ENCODE measurements at places on chromosomes 2 and 18.

GRCh38 chr18:66728951-66729350, 125.1 kb upstream of the CDH19 start:
- no peak for DNase-seq

GRCh38 chr2:62054916-62055450, 140.9 kb upstream of the B3GNT2 start:
- DNase-seq, result no peak

DNA sequence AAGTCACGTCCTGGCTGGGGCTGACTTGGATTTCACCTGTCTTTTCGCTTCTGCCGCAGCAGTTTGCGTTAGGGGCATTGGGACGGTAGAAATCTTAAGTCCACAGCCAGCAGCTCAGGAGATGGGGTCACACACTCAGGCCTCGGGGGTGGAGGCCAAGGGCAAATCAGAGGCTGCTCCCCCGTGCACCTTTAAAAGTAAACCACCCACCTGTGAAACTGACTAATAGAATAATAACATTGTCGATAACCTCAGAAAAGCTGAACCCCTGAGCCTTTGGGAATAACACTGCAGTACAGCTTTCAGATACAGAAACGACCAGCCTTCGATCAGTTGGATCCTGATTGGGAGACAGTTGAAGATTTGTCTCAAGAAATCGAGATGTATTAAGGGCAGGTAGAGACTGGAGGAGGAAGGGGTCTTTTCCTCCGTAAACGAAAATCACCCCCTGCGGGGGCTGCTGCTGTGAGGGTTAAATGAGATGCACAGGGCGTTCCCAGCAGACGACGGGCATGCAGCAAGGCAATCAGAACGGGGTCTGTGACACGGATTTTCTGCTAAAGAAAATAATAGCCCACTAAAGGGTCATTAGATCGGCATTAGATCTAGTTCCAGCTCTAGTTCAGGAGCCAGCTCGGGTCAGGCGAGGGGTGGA, 16.4 kb upstream of the NFATC1 start:
- DNase-seq, result no peak

GRCh38 chr2:120461092-120461491, 115.2 kb downstream of the INHBB start:
- DNase-seq, result no peak

- no peak for DNase-seq
These were observed 33.2 kb upstream of the YES1 start for GRCh38 chr18:845152-845819.

DNA sequence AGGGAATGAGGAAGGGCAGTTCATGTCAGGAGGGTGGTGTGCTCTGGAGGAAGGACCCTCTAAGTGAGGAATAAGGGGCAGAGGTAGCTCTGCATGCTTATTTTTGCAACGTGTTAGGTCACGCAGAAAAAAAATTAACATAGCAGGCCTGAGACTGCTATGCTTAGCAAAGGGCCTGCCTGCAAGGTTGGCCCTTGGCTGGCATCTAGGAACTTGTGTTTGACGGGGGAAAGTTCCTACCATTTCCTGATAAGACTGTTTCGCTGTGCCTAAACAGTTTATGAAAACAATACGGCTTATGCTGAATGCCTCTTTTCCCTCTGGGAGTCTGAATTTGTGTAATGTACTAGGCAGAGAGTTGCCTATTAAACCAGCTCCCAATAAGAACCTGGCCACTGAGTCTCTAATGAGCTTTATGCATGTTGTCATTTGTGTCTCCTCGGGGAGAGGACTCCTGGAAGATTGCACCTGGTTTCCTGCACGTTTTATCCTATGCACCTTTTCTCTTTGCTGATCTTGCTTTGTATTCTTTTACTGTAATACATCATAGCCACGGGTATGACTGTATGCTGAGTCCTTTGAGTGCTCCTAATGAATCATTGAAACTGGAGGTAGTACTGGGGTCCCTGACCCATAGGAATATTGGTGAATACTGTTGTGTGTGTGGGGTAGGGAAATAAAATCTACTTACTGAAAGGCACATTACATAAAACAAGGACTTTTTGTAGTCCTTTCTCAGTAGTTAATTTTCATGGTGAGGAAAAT, 169.0 kb downstream of the PRPF40A start:
- DNase-seq, result no peak

GRCh38 chr2:198097630-198098029, 293.2 kb downstream of the PLCL1 start:
- no peak for DNase-seq

DNA sequence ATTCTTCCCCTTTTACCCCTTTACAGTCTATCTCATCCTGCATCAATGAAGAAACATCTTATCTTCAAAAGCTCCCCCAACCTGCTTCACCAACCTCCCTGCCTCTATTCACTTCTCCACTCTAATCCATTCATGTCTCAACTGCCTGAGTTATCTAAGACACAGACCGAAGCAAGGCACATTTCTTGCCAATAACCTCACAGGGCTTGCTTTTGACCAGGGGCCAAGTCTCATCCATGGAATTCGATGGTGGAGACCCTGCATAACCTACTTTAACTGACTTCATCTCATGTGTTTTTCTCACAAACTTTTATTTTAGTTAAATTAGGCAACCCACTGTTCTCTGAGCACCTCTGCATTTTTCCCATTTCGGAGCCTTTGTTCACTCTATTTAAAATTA, 69.7 kb downstream of the MYCN start:
- DNase-seq, result no peak

DNA sequence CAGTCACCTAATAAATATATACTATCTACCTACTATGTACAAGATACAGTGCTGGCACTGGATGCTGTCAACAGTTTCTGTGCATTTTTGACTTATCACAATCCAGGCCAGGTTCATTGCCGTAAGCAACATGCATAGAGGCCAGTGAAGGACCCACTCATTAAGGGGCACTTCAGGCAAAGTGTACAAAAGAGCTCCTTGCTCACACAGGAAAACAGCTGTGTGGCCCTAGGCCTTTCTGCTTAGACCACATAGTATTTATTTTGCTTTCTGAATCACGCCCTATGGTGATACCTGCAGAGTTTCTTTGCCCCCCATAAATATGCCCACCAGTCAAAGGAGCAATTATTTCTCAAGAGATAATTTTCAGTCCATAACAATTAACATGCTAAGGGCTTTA, 39.6 kb upstream of the STAT4 start:
- DNase-seq, result no peak

DNA sequence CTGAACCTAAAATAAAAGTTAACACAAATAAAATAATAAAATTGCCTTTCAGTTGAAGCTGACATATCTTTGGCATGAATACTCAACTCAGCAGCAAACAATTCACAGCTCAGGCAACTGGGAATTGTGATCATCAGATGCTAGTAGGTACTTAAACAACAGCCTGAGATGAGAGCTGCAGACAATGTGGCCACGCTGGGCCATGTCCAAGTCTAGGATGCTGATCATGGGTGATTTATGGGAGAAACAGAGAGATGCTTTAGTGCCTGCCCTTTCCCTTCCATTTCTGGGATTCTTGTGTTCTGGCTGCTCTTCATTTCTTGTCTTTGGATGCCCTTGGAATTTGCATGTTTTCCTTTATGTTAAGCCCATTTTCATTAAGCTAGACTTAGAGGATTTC, 212.4 kb upstream of the CWC22 start:
- no peak for DNase-seq

DNA sequence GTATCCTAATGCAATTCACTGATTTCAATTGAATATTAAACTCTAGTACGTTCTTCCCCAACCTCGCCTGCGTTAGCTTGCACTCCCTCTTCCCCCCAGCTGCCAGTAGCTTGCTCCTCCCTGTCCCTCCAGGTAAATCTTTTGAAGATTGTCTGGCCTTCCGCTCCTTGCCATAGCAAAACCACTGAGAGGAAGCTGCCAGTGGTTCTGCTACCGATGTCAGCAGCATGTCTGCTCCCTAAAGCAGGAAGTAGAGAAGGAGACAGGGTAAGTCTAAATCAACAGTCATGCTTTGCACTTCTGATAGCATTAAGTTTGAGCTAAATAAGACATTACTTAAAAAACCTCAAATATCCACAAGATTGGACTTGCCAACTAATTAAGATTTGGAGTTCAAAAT, 89.1 kb downstream of the SCN2A start:
- DNase-seq, result no peak

DNA sequence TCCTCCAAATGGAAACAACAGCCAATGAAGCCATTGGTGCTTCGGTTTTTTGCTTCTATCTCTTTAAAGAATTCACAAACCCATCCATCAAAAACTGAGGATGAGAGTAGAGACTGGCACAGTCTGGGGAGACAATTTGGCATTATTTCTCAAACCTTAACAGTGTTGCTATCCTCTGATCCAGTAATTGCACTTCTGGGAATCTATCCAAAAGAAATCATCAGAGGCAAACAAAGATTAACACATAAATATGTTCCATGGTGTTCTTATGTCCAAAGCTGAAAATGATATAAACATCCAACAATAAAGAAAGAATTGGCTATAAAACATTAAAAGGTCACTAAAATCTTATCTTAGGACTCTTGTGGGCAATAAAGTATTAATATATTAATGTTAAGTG, 35.1 kb downstream of the REEP1 start:
- no peak for DNase-seq

- no peak for DNase-seq
These were observed 6.9 kb downstream of the LRRC30 start for GRCh38 chr18:7237673-7238272.

DNA sequence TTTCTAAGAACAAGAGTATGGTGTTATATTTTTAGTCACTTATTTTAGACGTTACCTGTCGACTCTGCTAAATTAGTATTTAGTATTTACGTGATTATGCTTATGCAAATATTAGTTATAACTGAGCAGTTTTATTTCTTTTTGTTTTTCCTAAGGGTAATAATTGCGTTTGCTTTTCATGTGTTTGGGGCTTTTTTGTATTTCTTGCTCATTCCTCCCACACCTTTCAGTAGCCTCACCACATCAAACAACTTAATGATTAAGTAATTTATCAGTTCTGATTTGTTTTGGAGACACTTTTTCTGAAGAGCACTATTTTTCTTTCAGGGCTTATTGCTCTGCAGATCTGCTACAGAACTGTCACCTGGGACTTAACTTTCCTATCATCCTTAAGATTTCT, 7.5 kb downstream of the SLC4A1AP start:
- no peak for DNase-seq

DNA sequence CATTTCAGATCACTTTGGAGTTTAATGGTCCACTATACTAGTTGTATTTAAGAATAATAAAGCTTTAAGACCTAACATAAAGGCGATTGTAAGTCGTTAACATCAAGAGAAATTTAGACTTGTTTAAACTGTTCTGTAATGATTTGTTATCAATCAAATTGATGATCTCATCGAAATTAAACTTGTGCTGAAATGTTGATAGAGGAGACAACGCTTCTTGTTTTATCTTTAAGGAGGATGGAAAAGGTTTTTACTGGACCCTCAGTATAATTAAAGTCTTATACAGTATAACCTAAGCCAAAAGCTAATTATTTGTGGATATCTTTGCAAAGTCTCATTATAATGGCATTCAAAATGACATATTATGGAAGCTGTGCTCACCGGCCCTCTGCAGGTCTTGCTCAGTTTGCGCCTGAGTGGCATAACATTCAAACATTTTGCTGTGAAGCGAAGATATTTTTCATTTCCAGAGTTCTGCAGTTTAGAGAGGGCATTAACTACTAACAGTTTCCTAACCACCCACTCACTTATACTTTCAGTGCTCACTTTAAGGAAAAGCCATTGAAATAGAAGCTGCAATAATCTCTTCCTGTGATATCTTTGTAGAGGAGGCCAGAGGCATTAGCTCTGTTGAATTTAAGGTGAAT, 1.4 kb upstream of the SERTAD2 start:
- no peak for DNase-seq

- DNase-seq, result no peak
These were observed 68.1 kb downstream of the MYOM1 start for GRCh38 chr18:3151399-3152264.

DNA sequence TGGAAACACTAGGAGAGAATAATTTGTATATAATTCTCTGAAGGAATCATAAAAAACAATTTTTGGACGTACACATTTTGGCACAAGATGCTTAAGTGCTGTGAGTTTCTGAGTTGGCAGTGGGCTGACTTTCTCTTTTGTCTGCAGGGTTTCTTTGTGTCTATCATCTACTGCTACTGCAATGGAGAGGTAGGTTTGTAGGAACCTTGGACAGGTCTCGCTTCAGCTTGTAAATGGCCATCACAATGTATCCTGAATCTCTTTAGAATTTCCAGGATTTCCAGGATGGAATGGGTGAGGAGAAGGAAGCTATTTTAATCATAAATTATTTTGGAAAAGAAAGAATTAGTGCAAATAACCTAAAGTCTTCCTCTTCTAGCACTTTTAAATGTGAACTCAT, 83.9 kb downstream of the PTH2R start:
- no peak for DNase-seq

DNA sequence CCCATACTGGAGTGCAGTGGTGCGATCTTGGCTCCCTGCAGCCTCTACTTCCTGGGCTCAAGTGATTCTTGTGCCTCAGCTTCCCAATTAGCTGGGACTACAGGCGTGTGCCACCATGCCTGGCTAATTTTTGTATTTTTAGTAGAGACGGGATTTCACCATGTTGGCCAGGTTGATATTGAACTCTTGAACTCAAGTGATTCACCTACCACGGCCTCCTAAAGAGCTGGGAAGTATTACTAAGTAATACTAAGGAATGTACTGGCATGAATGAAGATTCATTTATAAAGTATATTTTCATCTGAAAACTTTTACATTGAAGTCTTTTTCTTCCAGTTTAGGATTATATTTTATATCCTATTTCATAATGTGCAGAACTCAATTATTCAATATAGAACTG, 38.1 kb downstream of the NUP35 start:
- DNase-seq, result no peak

GRCh38 chr2:237184919-237185552, 99.3 kb downstream of the COPS8 start:
- DNase-seq, result no peak

- DNase-seq, result no peak
These were observed 347.5 kb upstream of the SALL3 start for GRCh38 chr18:78632111-78632541.

GRCh38 chr18:6609666-6610264, 119.8 kb upstream of the ARHGAP28 start:
- DNase-seq, result no peak

GRCh38 chr2:151757861-151758260, 23.6 kb upstream of the NEB start:
- DNase-seq, result no peak

GRCh38 chr18:79200546-79201268, 131.5 kb downstream of the ATP9B start:
- DNase-seq, result peak; percentile 37

DNA sequence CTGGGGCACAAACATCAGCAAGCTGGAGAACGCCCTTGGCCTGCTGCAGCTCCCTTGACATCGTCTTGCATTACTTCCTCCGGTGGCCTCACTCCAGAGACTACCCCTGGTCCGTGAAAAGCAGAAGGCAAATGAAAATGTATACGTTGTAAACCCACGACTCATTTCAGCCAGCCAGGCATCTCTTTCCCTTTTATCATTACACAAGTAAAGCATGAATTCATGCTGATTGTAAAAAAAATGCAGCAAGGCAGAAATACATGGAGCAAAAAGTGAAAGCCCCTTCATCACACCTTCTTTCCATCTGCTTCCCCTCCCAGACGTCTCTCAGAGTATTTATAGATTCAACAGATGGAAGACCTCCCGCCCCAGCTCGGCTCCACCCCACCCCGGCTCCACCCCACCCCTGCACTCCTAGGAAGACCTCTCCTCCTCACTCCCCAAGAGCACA, 41.6 kb upstream of the RALBP1 start:
- no peak for DNase-seq

- DNase-seq, result no peak
These were observed 43.2 kb upstream of the SEMA4C start for GRCh38 chr2:96913117-96913397.
